Endothelial cell (in vitro differentiated cells): ENCODE measurements at places on chromosomes 2 and 18. TPM values are rescaled to one million over a fixed set of nuclear protein-coding genes. Genes with fewer than 3 reads are reported as not detected.

DNA sequence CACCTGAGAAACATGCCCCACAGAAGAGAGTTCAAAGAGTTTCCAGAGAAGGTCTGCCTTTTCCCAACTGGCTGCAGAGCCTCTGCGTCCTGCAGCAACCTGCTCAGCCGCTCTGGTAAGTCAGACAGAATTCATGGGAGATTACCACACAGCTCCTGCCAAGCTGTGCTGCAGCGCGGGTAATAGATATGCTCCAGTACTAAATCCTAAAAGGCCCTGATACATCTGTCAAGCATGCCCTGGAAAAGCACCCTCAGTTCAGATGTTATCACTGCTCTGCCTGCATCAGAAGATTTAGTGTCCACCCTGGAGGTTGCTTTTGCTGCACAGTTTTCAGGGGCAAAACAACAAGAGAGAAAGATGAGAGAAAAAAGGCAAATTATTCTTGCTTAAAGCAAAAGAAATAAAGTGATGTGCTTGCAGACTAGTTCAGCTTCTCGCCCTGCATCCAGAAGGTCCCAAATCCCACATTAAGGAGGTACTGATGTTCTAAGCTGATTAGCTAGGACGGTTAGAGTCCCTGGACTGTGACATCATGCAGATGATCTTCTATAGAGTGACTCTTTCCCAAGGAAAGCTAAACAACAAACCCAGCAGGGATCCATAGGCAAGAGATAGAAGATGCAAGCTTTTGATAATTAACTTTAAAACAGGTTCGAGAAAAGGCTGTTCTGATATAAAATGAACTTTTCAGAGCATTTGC lies 488.6 kb downstream of the BCL11A start:
- H3K27me3 ChIP-seq: no peaks in the 10 kb centered on the region
- no peaks in the 10 kb centered on the region for H3K36me3 ChIP-seq
- no peaks in the 10 kb centered on the region for H3K4me1 ChIP-seq
- H3K4me3 ChIP-seq: no peak overlapping the region
- DNase-seq: no peak
- no peak overlapping the region for H3K27ac ChIP-seq

GRCh38 chr2:62321380-62322289 lies 125.7 kb downstream of the B3GNT2 start:
- H3K27ac ChIP-seq: no peak overlapping the region
- no peaks in the 10 kb centered on the region for H3K27me3 ChIP-seq
- DNase-seq: no peak
- peaks cover 23% of the 10 kb centered on the region for H3K4me1 ChIP-seq

DNA sequence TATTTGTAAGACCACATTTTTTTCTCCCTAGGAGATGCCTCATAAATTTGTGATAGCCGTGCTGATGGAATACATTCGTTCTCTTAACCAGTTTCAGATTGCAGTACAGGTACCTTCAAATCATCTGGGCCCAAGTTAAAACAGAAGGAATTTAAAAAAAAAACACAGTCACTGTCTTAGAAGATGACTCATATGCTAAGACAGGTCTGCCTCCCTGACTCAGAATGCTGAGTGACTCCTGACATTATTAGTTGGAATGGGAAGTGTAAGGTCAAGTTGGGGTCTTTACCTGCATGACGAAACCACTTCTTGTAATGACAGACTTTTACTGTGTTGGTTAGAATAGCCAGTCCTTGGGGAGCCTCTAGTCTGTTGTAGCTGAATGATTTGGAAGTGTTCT lies 26.3 kb downstream of the RMC1 start:
- H3K4me1 ChIP-seq: no peaks in the 10 kb centered on the region
- H3K27ac ChIP-seq: no peak overlapping the region
- no peak for DNase-seq
- no peak overlapping the region for H3K4me3 ChIP-seq
- H3K36me3 ChIP-seq: peaks cover 46% of the 10 kb centered on the region

- no peak overlapping the region for H3K27ac ChIP-seq
- DNase-seq: no peak
- H3K4me1 ChIP-seq: peaks cover 18% of the 10 kb centered on the region
- no peak overlapping the region for H3K4me3 ChIP-seq
- peaks cover 3% of the 10 kb centered on the region for H3K27me3 ChIP-seq
These were observed 156.1 kb downstream of the ANTXR1 start for GRCh38 chr2:69168950-69169654.

DNA sequence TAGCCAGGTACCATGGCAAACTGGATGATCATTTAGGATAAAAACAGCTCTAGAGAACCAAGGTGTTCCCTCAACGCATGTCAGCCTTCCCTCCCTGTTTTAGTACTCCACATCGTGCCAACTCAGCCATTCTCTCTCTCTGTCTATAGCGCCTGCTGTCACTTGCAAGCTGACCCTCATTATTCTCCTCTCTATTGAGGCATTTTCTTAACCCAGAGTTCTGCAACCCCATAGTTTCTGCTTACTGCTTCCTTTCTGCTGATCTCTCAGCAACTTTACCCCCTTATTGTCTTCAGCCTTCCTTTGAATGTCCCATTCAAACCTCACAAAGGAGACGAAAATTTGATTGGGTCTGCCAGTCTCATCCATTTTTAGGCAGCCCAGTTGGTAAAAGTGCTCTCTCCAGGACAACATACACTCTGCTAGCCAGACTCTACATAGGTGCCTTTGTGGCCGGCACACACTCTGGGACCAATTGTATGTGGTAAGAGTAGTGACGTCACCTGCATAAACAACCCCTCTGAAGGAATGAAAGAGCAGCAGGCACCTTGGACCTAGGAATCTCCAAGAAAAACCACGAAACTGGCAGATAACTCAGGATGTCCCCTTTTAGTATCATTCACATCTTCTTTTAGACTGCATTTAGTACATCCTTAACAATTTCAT lies 367.2 kb upstream of the KCNH7 start:
- no peak for DNase-seq
- no peaks in the 10 kb centered on the region for H3K27me3 ChIP-seq
- H3K4me3 ChIP-seq: no peak overlapping the region
- H3K27ac ChIP-seq: no peak overlapping the region

DNA sequence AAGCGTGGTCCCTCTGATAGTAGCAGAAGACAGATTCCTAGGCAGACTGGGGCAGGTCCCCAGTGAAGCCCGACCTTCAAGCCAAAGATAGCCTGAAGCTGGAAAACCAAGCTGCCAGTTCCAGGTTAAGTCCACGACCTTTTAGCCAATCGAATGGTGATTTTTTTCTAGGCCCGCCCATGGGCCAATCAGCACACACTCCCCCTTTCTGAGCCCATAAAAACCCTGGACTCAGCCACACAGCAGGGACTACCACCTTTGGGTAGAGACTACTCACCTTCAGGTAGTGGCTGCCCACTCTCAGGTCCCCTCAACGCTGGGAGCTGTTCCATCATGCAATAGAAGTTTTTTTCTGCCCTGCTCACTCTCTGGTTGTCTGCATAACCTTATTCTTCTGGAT lies 14.5 kb upstream of the ADI1 start:
- no peak overlapping the region for H3K4me3 ChIP-seq
- H3K27ac ChIP-seq: no peak overlapping the region
- peaks cover 4% of the 10 kb centered on the region for H3K36me3 ChIP-seq
- DNase-seq: no peak
- H3K4me1 ChIP-seq: peaks cover 3% of the 10 kb centered on the region

CKAP2L gene
- 5.5 TPM for total RNA-seq

MAPK4 gene
- total RNA-seq: 0.21 TPM
